Activated CD4-positive, alpha-beta T cell treated with anti-CD3 and anti-CD28 coated beads, Interleukin-2, amount 50 U/mL, for 4 hours (primary cell): ENCODE measurements at places on chromosomes 3 and 15.

DNA sequence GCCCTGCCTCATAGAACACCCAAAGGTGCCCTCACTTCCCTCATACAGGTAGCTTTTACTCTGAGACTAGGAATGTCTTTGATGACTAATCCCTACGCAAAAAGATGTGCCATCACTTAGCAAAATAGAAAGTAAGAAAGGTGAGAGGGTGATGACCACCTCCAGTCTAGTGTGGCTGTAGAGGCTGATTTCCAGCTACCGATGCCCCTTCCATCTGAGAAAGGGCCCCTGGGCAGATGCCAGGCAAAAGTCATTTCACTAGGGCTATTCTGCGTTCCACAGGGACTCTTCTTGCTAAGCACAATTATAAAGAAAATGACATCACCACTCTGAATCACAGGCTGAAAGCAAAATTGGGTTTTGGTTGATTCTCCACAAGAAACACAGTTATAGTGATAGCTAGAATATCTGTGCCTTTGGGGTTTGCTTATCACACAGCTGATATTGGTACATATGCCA, 77.4 kb downstream of the RBPMS2 start:
- no peak for DNase-seq

DNA sequence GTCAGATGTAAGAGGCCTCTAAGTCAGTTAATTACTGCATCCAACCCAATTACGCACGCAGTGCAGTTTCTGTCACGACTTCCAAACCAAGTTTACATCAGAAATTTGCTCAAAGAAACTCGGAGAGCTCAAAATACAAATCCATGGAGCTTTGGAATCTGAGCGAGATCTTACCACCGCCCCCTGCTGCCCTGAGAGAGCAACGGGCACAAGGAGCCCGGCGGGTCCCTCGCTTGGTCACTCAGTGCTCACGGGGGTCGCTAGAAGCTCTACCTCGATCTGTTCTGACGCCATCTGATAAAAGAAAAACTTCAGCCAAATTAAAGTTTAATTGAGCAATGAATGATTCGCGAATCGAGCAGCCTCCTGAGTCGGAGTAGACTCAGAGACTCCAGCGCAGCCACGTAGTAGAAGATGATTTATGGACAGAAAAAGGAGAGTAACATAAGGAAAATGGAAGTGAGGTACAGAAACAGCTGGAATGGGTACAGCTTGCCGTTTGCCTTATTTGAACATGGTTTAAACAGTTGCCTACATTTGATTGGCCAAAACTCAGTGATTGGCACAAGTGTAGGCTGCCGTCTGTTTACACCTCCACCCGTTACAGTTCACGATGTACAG, 232.7 kb upstream of the ATP10A start:
- DNase-seq = no peak

DNA sequence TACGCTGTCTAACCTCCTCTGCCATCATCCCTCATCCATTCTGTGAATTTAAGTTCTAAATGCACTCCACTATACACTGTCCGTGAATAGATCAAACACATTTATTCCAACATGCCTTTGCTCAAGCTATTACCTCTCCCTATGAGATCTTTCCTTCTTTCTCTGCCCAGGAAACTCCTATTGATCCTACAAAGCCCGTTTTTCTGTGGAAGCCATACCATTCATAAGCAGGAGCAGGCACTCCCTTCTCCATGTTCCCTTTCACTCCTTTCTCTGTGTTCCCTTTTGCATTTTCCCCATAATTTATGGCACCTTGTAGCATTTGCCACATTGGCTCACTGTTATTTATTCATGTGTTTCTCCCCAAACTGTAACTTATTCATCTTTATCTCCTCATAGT, 501.6 kb downstream of the MAGI1 start:
- DNase-seq = no peak

GRCh38 chr15:32908872-32909271, 191.1 kb downstream of the GREM1 start:
- DNase-seq = no peak

- no peak for DNase-seq
Measured at GRCh38 chr3:177764377-177764912, 567.2 kb upstream of the TBL1XR1 start.

GRCh38 chr3:182469086-182469485, 324.2 kb upstream of the ATP11B start:
- DNase-seq = no peak

DNA sequence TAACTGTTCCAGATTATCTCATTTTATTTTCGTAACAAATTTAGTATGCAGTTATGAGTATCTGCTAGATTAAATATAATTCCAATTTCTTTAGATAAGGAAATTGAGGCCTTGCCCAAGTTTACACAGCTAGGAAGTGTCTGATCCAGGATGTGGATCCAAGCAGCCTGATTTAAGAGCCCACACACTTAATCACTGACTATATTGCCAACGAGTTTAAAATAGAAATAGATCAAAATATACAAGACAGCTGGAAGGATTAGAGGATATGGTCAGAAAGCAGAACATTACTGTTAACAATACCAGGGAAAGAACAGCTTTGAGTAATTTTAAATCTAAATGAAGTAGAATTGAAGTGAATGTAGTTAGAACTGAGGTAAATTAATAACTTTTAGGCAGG, 215.2 kb downstream of the C3orf38 start:
- DNase-seq = no peak
